ENCODE measurements at places on chromosomes 12 and 14.

DNA sequence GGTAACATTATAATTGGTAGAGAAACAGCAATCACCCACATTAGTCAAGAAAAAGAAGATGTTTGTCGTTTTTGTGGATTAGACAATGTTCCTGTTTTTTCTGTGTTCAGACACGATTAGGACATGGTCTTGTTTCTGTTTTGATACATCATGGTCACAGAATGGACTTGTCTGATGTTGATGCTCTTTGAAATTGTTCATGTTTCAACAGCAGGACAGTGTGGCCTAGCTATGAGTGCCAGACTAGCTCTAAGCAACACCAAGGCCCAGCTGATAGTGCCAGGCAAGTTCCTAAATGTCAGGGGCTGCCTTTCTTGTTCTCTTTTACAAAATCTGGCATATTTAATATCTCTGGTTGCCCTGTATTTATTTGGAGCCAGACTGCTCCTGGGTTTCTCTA lies 40.9 kb upstream of the TOMM20L start:
- DNase-seq, result no peak

DNA sequence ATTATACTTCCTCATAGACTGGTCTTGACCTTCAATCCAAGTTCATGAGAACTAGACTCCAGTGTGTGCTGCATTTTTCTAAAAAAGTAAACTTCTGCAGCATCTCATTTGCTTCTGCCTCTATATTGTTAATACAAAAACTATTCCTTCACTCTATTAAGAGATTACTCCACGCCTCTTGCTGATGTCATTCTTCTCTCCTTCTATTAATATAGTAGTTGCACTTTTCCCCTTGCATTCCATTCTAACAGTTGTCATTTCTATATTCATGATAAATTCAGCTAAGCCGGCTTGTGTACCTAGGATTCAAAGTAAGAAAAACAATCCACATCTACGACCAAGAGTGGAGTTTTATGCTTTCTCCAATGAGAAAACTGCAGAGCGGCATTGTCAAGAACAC lies 480.4 kb upstream of the NOVA1 start:
- DNase-seq, result no peak

GRCh38 chr14:53547593-53547992 lies 394.5 kb upstream of the DDHD1 start:
- no peak for DNase-seq

- DNase-seq, result peak; percentile 13
Measured at GRCh38 chr14:59897757-59898383, 22.1 kb upstream of the LRRC9 start.

DNA sequence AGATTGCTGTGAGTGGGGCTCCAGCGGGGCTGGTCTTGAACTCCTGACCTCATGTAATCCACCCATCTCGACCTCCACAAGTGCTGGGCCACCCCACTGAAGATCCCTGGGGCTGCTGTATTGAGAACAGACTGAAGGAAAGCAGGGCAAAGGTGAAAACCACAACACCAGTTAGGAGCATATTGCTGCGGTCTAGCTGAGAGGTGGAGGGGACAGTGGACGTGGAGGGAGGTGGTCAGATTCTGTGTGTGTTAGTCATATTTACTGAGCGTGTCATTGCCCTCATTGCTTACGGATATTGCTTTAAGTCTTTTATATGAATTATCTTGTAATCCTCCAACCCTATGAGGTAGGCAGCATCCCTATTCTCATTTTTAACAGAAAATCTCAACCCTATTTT lies 69.0 kb upstream of the OVCH1 start:
- DNase-seq, result no peak

Data from hematopoietic multipotent progenitor cell treated with erythropoietin and hydrocortisone succinate and interleukin-3 and kit ligand, for 8 days (in vitro differentiated cells).